ENCODE measurements at places on chromosomes 7 and 10.

DNA sequence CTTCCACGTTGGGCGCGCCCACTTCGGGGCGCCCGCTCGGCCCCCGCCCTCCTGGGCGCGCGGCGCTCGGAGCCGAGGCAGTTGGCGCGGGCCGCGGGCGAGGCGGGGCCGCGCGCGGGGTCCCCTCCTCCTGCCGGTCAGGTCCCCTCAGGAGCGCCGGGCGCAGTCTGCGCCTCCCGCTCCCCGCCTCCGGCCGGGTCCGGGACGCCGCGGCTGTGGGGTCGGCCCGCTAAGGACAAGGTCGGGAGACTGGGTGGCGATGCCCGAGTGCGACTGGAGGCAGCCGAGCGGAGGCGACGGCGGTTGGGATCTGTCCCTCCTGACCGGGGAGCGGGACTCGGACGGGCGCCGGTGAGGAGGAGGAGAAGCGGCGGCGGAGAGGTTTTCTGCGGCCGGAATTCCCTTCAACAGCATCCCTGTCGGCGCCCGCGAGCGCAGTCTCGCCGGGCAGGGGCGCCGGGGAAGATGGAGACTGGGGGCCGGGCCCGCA, at the start of gene ATRNL1:
Gene ATRNL1 (plus strand): TSS at position 80 of the 490 bp plus-strand sequence. CDS start 386 bp downstream, at position 466.
- DNase-seq = no peak

GRCh38 chr10:725786-726185, 36.3 kb upstream of the DIP2C start:
- DNase-seq = no peak

DNA sequence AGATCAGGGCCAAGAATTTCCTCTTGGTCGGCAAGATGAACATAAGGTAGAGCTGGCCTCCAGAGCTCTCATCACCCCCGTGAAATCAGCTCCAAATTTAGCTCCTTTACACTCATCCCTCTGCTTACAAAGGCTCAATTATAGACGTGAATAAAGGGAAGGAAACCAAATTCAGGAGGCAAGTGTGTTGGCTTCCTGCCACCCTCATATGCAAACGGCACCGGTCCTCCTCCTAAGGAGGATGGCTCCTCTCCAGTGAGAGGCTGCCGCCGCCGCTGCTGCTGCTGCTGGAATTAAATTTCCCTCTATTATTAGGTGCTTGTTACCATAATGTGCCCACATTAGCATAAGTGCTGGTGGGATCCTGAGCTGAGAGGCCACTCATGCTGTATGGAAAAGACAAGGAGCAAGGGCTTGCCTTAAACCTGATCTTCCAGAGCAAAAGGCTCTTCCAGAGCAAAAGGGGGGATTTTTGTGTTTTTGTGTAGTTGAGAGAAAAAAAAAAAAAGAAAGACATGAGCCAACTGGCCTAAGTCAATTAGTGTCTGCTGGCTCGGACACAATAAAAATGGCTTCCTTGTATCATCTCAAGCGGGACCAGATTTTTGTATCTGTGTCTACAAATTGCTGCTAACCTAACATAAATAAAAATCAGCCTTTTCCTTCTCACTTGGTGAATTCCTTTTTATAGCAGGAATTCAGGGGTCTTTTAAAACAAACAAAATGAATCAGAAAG, 68.4 kb downstream of the CDHR3 start:
- no peak for DNase-seq

DNA sequence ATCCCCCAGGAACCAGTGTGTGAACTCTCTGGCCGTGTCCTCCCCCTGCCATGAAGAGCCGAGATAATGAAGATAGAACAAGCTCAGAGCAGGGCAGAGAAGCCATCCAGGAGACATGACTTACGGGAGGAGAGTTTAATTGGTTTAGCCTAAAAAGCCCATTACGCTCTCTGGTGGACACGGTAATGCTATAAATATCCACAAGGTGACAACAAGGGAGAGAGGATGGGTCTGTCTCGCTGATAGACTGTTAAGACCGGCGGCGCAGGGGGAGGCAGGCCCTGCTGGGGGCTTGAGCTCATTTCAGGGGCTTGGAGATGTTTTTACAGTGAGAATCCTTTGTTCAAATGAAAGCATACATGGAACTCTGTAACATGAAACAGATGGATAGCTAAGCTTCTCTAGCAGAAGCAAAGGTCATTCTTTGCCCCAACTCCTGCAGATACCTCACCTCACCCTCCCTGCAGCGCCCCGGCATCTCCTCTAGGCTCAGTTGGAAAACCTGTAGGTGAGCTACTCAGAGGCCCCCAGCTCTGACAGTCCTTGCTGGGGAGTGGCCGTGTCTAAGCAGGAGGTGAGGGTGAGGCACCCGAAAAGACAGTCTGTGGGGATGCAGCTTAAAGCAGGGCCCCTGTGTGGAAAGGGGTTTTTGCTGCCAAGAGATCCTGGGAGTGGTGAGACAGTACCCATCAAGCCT, 40.8 kb upstream of the LOXL4 start:
- no peak for DNase-seq

GRCh38 chr7:128530855-128531104, 54.2 kb downstream of the METTL2B start:
- no peak for DNase-seq

GRCh38 chr10:118939211-118940007, 90.1 kb upstream of the NANOS1 start:
- no peak for DNase-seq

- no peak for DNase-seq
These were observed 95.4 kb downstream of the EXOC4 start for GRCh38 chr7:133348250-133348649.

- no peak for DNase-seq
These were observed 5.2 kb downstream of the ZNF365 start for GRCh38 chr10:62379394-62379793.

DNA sequence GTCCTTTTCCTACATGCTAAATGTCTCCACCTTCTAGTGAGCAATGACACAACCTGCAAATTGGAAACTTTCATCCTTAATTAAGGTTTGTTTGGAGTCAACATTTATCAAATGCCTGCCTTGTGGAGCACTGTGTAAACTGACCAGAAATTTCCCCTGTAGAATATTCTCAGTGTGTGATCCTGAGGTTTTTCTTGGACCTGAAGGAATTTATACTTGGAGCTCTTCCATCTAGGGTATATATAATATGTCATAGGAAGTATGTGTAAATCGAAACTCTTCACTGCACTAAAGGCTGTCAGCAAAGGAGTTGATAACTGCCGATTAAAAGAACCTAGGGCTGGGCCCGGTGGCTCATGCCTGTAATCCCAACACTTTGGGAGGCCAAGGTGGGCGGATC, 152.4 kb downstream of the NSUN6 start:
- DNase-seq = no peak

GRCh38 chr10:129494740-129495139, 27.7 kb downstream of the MGMT start:
- no peak for DNase-seq

GRCh38 chr10:14371581-14371980, 40.9 kb upstream of the FRMD4A start:
- no peak for DNase-seq

GRCh38 chr7:97430006-97430405, 301.9 kb upstream of the TAC1 start:
- DNase-seq = no peak

GRCh38 chr7:45585628-45586027, 11.5 kb downstream of the ADCY1 start:
- no peak for DNase-seq

- no peak for DNase-seq
These were observed 105.0 kb downstream of the SUGCT start for GRCh38 chr7:40239755-40240303.

DNA sequence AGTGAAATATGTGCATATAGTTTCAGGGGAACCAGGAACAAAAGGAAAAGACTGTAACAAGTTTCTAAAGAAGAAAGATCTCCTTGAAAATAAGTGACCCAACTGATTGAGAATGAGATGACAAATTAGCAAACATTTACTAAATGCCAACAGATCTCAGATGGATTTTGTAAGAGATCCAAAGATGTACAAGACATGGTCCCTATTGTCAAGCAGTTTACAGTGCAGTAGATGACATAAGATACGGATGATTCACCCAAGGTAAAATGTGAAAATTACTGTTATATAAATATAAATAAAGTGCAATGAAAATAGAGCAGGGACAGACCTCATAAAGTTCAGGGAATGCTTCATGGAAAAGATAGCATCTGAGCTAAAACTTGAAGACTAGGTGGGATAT, 121.5 kb upstream of the FZD1 start:
- no peak for DNase-seq
